Stimulated activated CD8-positive, alpha-beta memory T cell treated with anti-CD3 and anti-CD28 coated beads, Interleukin-4, amount 100 ng/mL, for 4 hours (primary cell): ENCODE measurements at places on chromosomes 1 and 21.

DNA sequence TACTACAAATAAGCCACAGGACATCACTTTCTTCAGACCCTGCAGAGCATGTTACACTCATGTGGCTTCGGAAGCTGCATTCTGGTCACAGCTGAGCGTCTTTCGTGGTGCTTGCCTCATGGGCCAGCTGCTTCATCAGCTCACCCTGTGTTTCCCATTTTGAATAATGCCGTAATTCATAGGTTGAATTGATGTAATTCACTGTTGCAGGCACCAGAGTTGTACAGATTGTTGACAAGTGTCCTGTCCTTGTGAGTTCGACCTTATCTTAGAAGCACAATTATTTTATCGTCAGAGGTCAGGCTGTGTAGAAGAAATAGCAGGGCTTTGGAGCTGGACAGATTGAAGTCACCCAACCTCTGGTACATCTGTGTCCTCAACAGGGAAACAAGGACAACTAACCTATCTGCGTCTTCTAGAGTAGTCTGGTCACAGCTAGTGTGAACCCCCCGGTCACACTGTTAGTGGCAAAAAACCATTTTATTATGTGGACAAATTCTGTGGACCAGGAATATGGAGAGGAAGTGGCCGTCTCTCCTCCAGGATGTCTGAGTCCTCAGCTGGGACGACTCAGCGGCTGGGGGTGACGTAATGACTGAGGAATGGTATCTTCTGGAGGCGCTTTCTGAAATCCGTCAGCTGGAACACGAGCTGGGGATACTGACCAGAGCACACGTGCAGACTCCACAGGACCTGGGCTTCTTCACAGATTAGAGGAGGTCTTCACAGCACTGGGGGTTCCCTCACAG, 17.8 kb downstream of the PKNOX1 start:
- no peak for DNase-seq

GRCh38 chr21:22192766-22193165, 1194.6 kb downstream of the NCAM2 start:
- no peak for DNase-seq

DNA sequence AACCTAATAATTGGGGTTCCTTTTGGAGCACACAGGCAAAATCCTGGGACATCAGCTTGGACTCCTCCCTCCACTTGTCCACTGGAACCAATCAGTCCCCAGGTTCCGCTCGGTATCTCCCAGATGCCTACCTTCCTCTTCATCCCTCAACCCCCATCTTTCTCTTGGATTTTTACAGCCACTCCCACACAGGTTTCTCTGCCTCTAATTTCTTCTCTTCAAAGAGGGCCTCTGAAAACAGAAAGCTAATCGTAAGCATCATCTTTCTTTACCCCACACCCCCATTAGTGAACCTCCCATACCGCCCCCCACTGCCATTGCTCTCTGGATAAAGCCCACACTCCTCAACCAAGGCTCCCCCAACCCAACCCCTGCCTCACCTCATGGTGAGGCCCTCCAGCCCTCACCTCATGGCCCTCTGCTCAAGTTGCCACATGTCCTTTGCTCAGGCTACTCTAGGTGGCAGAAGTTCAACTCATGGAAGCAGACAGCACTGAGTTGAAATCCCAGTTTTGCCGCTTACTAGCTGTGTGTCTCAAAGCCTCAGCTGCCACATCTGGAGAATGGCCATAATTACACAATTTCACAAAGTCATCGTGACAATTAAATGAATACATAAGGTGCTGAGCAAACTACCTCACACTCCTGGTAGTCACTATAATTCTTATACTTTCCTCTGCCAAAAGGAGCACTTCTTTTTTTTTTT, 18.1 kb upstream of the WASF2 start:
- no peak for DNase-seq

- no peak for DNase-seq
Observed at GRCh38 chr1:209053587-209053986, 529.9 kb upstream of the CAMK1G start.

- DNase-seq: no peak
Observed at GRCh38 chr1:116279715-116280114, 93.3 kb upstream of the ATP1A1 start.

GRCh38 chr1:190759807-190760206, 282.1 kb upstream of the BRINP3 start:
- DNase-seq: no peak

DNA sequence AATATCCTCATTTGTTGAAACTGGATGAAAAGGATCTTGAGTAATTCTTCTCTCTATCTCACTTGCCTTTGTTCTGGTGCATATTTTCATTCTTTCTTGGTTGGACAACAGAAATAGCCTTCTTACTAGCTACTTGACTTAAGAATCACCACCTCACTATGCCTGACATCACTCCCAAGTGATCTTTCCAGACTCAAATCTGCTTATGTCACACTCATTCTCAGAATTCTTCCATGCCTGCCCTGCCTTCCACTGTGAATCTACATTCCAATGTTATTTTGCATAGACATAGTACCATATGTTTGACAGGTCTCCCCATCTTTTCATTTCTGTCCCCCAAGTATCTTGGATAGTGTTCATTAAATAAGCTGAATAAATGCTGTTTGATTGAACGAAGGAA, 78.5 kb upstream of the DPYD start:
- DNase-seq: no peak

DNA sequence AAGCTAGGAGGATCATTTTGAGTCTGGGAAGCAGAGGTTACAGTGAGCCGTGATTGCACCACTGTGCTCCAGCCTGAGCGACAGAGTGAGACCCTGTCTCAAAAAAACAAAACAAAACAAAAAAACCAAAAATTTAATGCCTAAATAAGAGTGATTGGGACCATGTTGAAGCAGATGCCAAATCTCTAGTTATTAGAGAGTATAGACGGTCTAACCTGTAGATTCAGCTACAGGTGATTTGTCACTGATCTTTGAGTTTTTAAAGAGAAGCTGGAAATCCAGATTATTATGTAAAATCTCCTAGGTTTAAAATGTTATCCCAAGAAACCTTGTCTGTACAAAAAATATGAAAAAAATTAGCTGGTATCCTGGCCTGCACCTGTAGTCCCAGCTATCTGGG, 11.5 kb downstream of the HDAC1 start:
- DNase-seq: no peak

- no peak for DNase-seq
Observed at GRCh38 chr1:53740621-53741105, 1.7 kb upstream of the GLIS1 start.

GRCh38 chr1:222955964-222956363, 141.1 kb downstream of the DISP1 start:
- DNase-seq: no peak

DNA sequence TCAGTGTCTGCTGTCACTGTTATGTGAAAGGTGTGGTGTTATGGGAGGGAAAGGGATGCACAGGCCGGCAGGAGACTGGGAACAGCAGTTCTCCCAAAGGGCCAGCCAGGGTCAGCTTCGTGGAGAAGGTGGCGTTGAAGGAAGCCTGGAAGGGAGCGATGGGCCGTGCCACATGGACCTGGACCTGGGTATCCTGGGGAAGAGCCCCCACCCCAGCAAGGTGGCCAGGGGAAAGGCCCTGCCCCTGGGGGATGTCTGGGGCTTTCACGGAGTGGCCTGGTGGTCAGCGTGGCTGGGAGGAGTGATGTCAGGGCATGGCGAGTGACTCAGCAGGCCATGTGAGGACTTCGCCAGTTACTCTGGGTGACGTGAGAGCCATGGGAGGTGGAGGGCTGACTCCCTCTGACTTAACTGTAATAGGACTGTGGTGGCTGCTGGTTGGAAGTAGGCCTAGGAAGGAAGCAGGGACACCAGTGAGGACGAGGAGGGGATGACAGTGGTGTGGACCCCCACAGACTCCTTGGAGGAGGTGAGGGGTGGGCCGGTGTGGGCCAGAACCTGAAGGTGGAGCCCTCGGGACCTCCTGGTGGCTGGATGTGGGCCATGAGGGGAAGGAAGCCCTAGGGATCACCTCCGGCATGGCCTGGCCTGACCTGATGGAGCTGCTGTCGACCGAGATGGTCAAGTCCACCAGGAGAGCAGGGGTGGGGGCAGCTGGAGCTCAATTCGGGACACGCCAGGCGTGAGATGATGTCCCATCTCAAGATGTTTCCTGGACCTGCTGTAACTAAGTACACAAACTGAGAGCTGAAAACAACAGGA, 54.5 kb downstream of the BACE2 start:
- no peak for DNase-seq

DNA sequence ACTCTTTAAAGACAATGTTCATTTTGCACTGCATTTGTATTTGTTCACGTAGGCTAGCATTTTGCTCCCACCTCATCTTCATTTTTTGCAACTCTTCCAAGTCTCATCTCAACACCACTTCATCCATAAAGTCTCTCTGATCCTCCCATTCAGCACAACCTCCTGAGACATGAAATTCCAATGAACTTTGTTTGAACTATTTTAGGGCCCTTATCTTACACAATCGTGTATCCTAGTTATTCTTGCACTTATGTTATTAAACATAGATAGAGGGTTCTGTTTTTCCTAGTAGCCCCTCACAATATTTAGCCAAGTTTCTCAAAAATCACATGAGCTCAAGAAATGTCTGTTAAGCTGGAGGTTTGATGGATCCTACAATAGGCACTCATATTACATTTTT, 500.5 kb upstream of the ADAMTS5 start:
- no peak for DNase-seq

DNA sequence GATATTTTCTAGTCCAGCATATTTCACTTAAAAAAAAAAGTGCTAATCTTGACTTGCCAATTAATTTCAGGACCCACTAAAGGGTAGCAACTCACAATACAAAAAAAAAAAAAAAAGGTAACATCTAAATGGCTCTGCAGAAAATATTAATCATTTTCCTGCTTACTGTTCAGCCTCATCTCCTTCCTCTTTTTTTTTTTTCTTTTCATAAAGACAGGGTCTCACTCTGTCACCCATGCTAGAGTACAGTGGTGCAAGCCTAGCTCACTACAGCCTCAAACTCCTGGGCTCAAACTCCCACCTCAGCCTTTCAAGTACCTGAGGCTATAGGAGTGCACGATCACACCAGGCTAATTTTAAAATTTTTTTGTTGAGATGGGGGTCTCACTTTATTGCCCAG, 30.4 kb downstream of the TTC13 start:
- DNase-seq: no peak

GRCh38 chr1:78184460-78185072, 138.8 kb downstream of the GIPC2 start:
- no peak for DNase-seq

DNA sequence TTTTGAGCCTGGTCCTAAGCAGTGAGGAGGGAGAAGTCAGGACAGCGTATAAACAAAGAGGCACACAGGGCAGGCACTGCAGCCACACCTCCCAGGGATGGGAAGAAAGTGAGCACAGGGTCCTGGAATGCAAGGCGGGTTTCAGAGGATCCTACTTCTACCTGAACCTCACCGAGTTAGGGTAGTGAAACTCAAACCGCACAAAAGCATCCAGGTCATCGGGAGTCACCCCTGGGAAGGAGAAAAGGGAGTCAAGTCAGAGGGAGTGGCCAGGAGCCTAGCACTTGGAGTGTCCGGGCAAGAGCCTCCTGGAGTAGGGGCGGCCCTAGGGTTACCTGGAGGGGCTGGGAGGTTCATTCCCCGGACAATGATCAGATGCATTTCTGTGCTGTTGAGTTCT, 10.6 kb downstream of the CC2D1B start:
- no peak for DNase-seq

DNA sequence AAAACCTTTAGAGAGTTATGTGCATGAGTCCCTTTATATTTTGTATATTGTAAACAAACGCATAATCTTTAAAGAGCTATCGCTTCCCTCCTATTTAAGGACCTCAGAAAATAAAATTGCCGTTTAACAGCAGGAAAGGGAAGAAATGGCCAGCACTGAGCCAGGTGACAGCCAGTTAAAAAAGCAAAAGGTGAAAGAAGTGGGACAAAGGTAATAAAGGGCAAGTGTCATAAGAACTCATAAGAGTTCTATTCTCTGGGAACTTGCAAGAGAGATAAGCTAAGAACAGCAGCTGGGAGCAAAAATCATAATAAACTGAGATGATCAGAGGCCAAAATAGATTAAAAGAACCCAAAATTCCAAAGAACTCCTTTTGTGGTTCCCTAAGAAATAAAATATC, 520.9 kb upstream of the PKN2 start:
- no peak for DNase-seq

DNA sequence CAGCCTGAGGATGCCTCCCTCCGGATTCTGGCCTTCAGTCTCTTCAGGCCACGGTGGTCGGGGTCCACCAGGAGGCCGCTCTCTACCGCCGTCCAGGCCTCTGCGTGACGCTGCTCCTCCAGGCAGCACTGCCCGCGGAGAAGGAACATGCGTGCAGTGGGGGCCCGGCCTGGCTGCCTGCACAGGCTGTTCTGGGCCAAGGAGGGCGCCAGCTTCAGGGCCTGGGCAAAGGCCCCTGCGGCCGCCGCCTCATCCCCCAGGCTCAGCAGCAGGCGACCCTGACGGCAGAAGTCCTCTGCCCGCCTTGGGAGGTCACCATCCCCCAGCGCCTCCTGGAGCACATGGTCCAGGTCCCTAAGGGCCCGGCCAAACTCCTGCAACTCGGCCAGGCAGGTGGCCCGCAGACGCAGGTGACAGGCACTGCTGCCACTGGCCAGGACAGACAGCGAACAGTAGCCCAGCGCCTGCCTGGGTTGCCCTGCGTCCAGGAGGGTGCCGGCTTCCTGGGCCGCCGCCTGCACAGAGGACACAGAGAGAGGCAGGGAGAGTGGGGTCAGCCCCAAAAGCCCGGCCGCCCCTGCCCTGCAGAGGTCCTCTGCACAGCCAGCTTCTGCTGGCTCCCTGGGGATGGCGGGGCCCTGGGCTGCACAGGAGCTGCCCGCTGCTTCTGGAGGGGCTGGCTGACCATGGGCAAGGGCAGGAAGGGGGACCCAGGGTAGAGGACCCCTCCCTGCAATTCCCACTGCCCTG, 8.7 kb upstream of the MMEL1 start:
- no peak for DNase-seq

GRCh38 chr1:186799689-186800054, 29.1 kb upstream of the PLA2G4A start:
- DNase-seq: no peak
